Heart right ventricle (tissue), 16 donors: ENCODE measurements at places on chromosomes 3 and 15. TPM values are rescaled to one million over a fixed set of nuclear protein-coding genes. Genes with fewer than 3 reads are reported as not detected.

GRCh38 chr3:112127522-112128494 lies 5.2 kb downstream of the GCSAM start:
- no peak overlapping the region for H3K27ac ChIP-seq
- no peaks in the 10 kb centered on the region for H3K36me3 ChIP-seq
- peaks cover 20% of the 10 kb centered on the region for H3K4me1 ChIP-seq
- DNase-seq: no peak
- no peaks in the 10 kb centered on the region for H3K27me3 ChIP-seq

DNA sequence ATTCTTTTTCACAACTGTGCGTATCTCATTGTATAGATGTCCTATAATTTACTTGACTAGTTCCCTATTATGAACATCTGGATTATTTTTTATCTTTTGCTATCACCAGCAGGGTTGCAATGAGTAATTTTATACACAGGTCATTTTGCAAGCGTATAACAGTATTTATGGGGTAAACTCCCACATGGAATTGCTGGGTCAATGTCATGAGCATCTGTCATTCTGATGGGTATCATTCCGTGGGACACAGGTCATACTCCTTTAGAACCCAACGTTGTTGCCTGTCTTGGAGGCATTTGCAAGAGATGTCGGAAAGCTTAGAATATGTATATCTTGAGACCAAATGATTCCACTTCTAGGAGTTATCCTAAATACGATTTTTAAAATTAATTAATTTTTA lies 12.9 kb downstream of the BHLHE40 start:
- DNase-seq: no peak
- no peaks in the 10 kb centered on the region for H3K27me3 ChIP-seq
- peak overlapping the region; percentile 67 for H3K27ac ChIP-seq
- no peak overlapping the region for H3K4me3 ChIP-seq
- no peaks in the 10 kb centered on the region for H3K36me3 ChIP-seq
- H3K4me1 ChIP-seq: peaks cover 4% of the 10 kb centered on the region

DNA sequence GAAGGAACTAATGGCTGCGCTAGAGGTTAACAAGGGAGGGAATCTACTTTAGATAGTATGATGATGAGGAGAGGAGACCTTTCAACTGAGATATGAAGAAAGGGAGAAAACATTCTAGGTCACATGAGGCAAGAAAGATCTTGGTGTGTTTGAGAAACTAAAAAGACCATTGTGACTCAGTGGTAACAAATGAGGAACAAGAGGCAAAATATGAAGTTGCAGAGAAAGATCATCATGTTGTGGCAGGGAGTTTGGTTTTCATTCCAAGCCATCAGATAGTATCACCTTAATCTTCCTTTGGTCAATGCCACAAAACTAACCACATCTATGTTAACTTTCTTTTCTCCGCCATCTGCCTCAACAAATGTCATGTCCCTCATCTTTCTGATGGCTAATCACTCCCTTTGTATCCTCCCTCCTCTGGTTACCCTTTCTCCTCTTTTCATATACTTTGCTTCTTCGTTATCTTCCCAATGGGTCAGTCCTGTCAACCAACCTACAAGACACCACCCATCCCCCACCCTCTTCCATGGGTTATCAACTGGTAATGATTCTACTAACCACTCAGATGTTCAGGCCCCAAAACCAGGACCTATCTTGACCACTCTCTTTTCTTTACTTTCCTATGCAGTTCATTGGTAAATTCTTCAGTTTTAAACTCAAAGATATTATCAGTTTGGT lies 2.4 kb upstream of the PDCD6IP start:
- H3K4me1 ChIP-seq: peaks cover 33% of the 10 kb centered on the region
- DNase-seq: no peak
- H3K4me3 ChIP-seq: no peak overlapping the region
- H3K27me3 ChIP-seq: no peaks in the 10 kb centered on the region

DNA sequence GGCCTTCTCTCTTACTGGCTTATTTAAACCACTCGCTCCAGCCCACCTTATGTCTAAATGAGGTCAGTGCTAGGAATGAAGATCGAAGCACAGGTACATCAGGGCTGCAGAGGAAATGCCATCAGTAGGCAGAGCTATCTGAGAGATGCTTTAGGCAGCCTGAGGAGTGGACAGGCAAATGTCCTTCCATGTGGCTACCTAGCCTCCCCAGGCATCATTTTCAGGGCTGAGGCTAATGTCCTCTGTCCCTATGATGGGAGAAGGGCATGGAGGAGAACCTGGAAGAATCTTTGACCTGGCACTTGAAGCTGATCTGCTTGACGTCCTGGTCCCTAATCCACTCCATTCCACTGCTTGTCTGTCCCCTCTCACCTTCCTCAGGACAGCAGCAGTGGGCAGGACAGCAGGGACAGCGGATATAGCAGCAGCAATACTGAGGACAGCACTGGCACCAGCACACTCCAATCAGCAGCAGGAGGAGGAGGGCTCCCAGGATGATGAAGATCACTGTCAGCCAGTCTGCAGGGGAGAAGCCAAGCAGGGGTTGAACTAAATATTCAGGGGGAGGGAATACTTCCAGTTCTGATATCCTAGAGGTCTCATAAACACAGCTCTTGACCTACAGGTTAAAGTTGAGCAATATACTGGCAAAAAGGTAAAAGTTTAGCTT lies 21.0 kb downstream of the ILDR1 start:
- no peaks in the 10 kb centered on the region for H3K36me3 ChIP-seq
- no peak overlapping the region for H3K27ac ChIP-seq
- no peak for DNase-seq
- no peaks in the 10 kb centered on the region for H3K4me1 ChIP-seq

DNA sequence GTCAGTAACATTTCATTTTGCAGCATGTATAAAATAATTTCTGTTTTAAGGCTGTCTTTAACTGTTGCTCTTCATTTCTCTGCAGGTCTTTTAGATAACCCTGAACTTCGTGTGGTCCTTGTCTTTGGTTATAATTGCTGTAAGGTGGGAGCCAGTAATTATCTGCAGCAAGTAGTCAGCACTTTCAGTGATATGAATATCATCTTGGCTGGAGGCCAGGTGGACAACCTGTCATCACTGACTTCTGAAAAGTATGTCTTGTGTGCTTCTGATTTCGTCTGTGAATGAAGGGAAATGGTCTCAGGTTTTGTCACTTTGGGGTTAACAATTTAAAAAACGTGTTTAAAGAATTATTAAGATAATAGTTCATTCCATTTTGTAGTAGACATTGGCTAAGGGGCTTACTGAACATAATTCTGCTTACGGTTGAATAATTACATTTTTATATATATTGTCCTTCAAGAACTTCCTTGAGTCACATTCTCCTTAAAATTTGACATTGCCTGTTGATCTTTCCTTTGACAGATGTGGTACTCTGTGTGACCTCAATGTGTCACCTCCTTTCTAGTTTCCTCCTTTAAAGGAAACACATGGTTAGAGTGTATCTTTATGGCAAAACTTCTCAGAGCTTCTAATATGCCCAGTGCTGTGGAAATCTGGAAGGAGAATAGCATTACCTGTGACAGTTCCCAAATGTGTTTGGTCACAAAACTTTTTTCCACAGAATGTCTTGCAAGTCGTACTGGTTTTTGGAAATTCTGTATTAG lies 26.3 kb downstream of the FBXO22 start:
- DNase-seq: no peak
- H3K4me3 ChIP-seq: no peak overlapping the region
- H3K4me1 ChIP-seq: peaks cover 10% of the 10 kb centered on the region
- H3K36me3 ChIP-seq: peaks cover 60% of the 10 kb centered on the region

GRCh38 chr15:58393241-58393662 lies 38.5 kb upstream of the LIPC start:
- H3K27me3 ChIP-seq: no peaks in the 10 kb centered on the region
- no peak for DNase-seq

- H3K27ac ChIP-seq: no peak overlapping the region
- no peaks in the 10 kb centered on the region for H3K36me3 ChIP-seq
- H3K4me1 ChIP-seq: no peaks in the 10 kb centered on the region
- H3K4me3 ChIP-seq: no peak overlapping the region
- DNase-seq: no peak
Observed at GRCh38 chr15:32853592-32853991, 135.8 kb downstream of the GREM1 start.

GRCh38 chr3:172467170-172467824 lies 19.0 kb upstream of the GHSR start:
- no peaks in the 10 kb centered on the region for H3K27me3 ChIP-seq
- no peaks in the 10 kb centered on the region for H3K4me1 ChIP-seq
- no peak for DNase-seq
- no peaks in the 10 kb centered on the region for H3K36me3 ChIP-seq
- H3K27ac ChIP-seq: no peak overlapping the region
- no peak overlapping the region for H3K4me3 ChIP-seq

DNA sequence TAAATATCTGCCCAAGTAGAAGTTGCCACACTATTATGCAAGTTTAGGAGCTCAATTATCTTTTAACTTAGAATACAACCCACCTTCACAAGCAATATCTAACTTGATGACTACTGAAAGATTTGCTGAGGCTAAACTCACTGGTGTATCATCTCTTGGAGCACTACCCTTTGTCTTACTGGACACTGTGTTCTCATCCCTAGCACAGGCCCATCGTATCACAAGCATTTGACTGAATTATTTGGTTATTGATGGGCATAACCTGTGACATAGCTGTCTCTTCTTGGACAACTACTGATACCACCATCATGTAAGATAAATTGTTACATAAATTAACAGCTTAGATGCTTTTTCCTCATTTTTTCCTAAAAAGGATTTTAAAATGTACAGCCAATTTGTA lies 216.2 kb upstream of the THBS1 start:
- H3K27me3 ChIP-seq: no peaks in the 10 kb centered on the region
- no peak for DNase-seq
- no peak overlapping the region for H3K4me3 ChIP-seq
- H3K4me1 ChIP-seq: no peaks in the 10 kb centered on the region
- H3K27ac ChIP-seq: no peak overlapping the region
- H3K36me3 ChIP-seq: no peaks in the 10 kb centered on the region

GRCh38 chr3:170792471-170792870 lies 77.5 kb downstream of the RPL22L1 start:
- H3K4me3 ChIP-seq: no peak overlapping the region
- H3K27ac ChIP-seq: no peak overlapping the region
- DNase-seq: no peak

- H3K27me3 ChIP-seq: peaks cover 44% of the 10 kb centered on the region
- no peak for DNase-seq
- H3K27ac ChIP-seq: no peak overlapping the region
- no peaks in the 10 kb centered on the region for H3K4me1 ChIP-seq
- no peak overlapping the region for H3K4me3 ChIP-seq
- no peaks in the 10 kb centered on the region for H3K36me3 ChIP-seq
Observed at GRCh38 chr15:28919201-28919635, 33.4 kb downstream of the APBA2 start.

GRCh38 chr15:83764201-83764838 lies 110.4 kb downstream of the ADAMTSL3 start:
- peak overlapping the region; percentile 23 for H3K27ac ChIP-seq
- peaks cover 5% of the 10 kb centered on the region for H3K4me1 ChIP-seq
- H3K4me3 ChIP-seq: no peak overlapping the region
- peak; percentile 19 for DNase-seq
- H3K36me3 ChIP-seq: no peaks in the 10 kb centered on the region

GRCh38 chr15:78427953-78428352 lies 10.1 kb upstream of the IREB2 start:
- no peaks in the 10 kb centered on the region for H3K36me3 ChIP-seq
- H3K27me3 ChIP-seq: no peaks in the 10 kb centered on the region
- H3K4me3 ChIP-seq: no peak overlapping the region
- H3K27ac ChIP-seq: no peak overlapping the region

DNA sequence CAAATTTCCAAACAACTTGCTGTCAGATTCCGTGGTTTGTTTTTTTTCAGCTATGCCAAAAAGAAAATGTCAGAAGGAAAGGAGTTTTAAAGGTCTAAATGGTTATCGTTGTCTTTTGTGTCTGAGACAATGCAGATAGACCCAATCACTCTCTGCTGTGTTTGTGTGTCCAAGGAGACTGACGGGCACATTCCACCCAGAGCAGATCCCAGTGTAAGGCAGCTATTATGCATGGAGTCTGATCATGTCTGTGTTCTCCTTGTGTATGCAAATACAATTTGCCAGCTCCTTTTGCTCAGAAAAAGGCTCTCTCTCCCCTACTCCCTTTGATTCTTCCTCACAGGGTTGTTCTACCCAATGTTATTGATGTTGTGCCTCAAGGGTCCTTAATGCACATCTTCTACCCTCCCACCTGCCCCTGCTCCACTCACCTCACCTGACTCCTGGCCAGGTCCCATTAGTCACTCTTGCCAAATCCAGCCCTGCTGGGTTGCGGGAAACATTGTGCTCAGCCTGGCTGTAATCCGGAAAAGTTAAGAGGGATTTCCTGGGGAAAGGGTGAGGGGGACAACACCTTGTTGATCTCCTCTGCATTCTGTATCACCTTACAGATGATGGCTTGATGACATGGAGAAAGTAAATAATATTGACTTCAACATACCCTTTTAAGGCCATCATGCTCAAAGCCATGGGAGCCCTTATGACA lies 61.0 kb downstream of the OTOL1 start:
- H3K4me1 ChIP-seq: peaks cover 4% of the 10 kb centered on the region
- H3K4me3 ChIP-seq: no peak overlapping the region
- H3K27ac ChIP-seq: no peak overlapping the region
- no peaks in the 10 kb centered on the region for H3K36me3 ChIP-seq
- H3K27me3 ChIP-seq: no peaks in the 10 kb centered on the region

DNA sequence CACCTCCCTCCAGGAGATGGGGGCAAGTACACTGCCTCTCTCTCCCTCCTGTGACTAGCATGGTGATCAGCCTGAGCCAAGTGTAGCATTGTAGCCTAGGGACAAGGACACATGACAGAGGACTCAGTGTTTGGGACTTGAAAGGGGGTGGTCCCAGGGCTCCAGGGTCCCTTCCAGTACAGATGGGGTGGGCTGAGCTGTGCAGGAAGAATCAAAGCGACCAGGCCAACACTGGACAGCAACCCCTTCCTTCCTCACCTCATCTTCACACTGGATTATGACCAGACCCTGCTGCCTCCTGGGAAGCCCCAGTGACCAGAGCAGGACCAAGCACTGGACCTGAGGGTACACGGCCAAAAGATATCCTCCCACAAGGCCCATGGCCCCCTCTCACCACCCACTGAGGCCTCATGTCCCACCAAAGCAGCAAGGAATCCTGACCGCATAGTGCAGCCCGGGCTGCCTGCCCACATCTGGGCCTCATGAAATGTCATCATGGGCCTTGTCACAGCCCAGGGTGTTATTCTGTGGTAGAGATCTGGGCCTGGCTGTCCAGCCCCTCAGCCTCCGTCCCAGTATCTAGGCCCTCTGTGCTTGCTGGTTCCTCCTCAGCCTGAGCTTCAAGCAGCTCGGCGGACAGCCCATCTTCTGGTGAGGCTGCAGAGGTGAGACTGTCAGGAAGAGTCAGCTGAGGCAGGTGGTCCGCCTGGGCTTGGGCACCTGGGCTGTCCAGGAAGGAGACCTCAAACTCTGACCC lies 9.5 kb downstream of the GORASP1 start:
- DNase-seq: no peak
- H3K4me1 ChIP-seq: peaks cover 11% of the 10 kb centered on the region

Gene TMCO5A
- total RNA-seq: not detected

Gene MKRN2OS
- total RNA-seq: 9.0 TPM

Gene ABCC5
- 56.0 TPM for total RNA-seq

Gene FGF7
- 24.9 TPM for total RNA-seq

Gene FBXO40
- total RNA-seq: 238 TPM

Gene GLDN
- total RNA-seq: 12.2 TPM
